ENCODE measurements at places on chromosomes 5 and 9.

GRCh38 chr5:38634568-38635369 is 78.3 kb upstream of the LIFR start:
- no peak for DNase-seq

GRCh38 chr9:131417264-131418142 is 23.6 kb downstream of the PRRC2B start:
- no peak for DNase-seq

DNA sequence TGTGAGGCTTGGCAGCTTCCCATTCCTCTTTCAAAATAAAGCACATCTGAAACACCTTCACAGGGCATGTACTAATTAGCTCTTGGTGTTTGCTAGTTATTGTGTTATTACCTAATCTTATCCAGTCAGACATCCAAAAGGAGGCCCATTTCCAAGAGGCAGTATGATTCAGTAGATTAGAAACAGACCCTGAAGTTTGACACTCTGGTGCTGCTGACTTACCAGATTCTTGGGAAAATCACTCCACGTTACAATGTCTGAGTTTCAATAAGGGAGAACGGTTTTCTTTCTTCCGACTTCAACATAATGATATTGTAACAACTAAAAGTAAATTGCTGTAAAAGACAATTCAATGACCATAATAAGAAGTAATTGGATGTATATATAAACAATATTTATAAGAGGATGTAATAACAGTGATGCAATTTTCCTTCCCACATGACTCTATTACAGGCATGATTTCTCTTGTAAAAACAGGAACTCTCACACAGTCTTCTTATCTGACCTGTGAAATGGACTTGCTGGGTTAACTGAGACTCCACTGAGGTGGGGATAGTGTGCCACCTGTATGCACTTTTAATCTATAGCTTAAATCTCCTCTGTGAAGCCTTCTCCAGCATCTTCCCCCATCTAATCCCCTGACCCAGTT is 181.3 kb upstream of the ELL2 start:
- no peak for DNase-seq

GRCh38 chr9:24009322-24009721 is 183.3 kb upstream of the ELAVL2 start:
- DNase-seq = no peak

GRCh38 chr9:35478871-35479270 is 11.0 kb upstream of the RUSC2 start:
- DNase-seq = no peak

- DNase-seq = no peak
These were observed 533.4 kb downstream of the PDE4D start for GRCh38 chr5:59360130-59360555.

DNA sequence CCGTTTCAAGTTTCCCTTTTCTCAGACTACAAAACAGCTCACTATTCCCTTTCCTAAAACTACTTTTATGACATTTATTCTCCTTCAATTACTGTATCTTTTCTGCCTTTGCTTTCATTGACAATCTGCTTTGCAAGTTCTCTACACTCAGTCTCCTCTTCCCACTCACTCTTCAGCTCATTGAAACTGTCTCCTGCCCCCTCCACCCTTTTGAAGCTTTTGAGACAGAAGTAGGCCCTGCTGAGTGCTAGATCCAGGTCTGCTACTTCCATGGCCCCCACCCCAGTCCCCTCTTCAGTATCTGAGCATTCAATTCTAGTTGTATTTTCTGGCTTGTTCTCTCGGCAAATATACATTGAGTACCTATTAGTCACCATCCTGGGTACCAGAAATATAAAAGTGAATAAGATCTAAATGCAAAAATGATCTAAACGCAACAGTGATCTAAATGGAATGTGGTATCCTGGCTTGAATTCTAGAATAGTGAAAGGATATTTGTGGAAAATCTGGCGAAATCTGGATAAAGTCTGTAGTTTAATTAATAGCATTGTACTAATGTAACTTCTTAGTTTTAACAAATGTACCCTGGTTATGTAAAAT is 58.4 kb downstream of the OR2K2 start:
- DNase-seq = no peak

GRCh38 chr9:87270221-87270847 is 227.3 kb upstream of the DAPK1 start:
- DNase-seq = no peak

GRCh38 chr9:134438195-134438788 is 112.0 kb downstream of the RXRA start:
- DNase-seq = no peak

- no peak for DNase-seq
These were observed 256.1 kb downstream of the NR3C1 start for GRCh38 chr5:143147383-143147782.

GRCh38 chr5:134275822-134276221 is 49.9 kb upstream of the PPP2CA start:
- no peak for DNase-seq

DNA sequence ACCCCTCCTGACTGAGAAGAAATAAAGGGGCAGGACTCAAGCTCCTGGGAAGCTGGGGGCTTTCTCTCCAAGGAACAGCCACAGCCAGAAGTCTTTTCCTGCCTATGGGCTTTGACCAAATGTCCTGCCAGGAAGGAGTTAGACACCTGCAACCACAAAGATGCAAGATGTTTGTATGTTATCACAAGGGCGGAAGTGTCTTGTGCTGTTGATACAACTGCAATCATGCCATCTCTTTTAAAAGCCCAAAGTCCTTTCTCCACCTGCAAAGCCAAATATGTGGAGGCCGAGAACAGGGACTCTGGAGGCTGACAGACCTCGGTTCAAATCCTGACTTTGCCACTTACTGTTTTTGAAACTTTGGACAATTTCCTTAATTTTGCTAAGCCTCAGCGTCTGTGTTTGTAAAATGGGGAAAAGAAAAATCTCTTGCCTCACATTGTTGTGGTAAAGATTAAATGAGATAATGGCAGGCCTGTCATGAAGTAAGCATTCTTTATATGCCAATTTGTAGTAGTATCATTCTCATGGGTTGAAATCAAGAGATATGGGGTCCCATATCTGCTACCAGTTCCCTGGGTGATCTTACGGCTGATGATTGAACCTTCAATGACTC is 17.0 kb downstream of the HRH2 start:
- no peak for DNase-seq

- DNase-seq = no peak
These were observed 1.4 kb downstream of the NSUN2 start for GRCh38 chr5:6631441-6631840.

- no peak for DNase-seq
These were observed 131.4 kb upstream of the MAN2A1 start for GRCh38 chr5:109558364-109558763.

- no peak for DNase-seq
These were observed 106.2 kb downstream of the LHFPL2 start for GRCh38 chr5:78542321-78542840.

DNA sequence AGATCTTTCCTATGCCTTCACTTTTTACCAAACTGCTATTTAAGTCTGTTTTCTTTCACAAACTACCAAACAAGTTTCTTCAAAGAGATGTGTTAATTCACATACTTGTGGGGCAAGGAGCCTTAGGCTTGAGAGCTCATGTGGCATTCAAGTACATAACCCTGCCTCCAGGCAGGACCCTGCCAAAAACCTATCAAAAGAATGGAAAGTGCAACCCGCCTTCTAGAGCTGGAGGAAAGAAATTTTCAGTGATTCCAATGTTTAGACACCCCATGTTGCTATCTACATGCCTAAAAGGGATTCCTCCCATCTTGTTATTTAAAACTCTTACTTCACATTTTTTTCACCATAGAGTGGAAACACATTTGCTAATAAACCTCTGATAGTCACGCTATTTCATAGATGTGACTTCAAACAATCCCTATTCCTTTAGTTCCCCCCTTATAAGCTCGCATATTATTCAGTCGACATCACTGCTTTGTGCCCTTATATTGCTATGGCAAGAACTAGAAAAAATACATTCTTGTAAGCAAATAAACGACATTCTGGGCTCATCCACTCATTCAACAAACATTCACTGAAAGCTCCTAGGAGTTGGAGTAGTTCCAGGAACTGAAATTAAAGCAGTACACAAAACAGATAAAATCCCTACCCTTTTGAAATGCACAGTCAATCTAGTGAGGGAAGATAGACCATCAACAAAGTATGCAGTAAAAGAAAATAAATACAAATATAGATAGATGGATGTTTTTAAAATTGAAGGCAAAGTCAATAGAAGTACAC is 518.1 kb downstream of the ELAVL2 start:
- DNase-seq = no peak

DNA sequence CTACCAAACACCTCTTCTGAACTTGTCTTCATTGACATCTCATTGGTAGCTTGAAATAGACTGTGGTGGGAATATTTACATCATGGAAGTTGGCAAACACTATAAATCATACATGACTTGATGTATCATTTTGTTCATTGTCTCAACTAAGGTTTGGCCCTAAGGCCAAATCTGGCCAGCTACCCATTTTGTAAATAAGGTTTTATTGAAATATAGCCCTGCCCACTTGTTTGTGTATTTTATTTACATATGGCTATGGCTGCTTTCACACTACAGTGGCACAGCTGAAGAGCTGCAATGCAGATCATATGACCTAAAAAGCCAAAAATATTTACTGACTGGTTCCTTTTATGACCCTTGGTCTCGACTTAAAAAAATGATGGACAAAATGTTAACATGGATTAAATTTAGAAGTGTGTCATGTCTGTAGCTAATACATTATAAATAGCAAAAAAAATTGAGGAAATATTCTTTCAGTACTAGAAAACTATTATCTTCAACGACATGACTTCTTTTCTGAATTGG is 22.1 kb downstream of the FAM240B start:
- DNase-seq = no peak

- DNase-seq = peak; percentile 17
These were observed 26.7 kb downstream of the BDP1 start for GRCh38 chr5:71482132-71482531.

- DNase-seq = no peak
These were observed 82.7 kb upstream of the IL7R start for GRCh38 chr5:35773967-35774366.

- no peak for DNase-seq
These were observed 507.4 kb downstream of the KDM4C start for GRCh38 chr9:7265181-7265580.

DNA sequence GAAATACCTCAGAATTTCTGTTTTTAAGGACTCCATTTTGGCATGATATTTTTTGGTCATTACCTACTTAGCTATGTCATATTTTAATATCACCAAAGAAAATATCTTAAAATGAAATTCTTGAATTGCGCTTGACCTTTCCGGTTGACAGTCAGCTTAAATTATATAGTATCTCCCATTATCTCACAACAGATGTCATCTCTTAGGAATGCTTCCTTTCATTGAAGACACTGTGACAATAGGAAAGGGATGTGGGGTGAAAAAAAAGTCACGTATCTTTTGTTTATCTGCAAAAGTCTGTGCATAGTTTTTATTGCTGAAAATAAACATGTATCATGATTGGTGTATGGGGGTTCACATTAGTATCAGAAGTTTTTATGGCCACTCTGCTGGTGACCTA is 105.8 kb downstream of the INVS start:
- DNase-seq = no peak

DNA sequence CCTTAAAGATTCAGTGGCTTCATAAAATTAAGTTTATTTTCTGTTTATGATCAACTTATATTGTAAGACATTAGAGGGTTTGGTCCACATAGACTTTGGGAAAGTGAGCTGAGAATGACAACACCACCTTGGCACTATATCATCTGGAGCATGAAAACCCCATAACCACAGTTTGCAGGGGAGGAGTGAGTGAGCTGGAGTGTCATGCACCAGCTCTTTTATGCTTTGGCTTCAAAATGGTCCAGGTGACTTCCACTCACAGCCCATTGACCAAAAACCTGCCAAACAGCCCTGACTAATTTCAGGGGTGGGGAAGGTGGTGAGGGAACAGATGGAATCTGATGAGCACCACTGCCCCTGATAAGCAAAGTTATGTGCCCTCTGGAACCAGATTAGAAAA is 295.8 kb downstream of the DMRTA1 start:
- DNase-seq = no peak

DNA sequence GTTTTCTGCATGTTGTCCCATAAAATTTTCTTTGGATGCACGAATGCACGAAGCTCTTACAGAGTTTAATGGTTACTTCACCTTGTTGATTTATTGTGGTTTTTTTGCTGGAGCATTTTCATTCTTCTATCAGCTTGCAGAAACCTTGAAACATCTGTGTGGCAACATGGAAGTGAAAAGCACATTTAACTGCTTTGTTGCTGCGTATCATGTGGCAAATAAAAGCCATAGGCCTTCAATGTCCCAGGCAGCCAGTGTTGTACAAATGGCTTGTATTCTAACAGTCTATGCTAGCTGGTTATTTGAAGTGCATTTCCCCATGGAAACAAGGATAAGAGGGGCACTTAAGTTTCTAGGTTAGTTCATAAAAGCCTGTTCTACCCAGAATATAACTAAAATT is 42.5 kb upstream of the RASGRF2 start:
- no peak for DNase-seq

DNA sequence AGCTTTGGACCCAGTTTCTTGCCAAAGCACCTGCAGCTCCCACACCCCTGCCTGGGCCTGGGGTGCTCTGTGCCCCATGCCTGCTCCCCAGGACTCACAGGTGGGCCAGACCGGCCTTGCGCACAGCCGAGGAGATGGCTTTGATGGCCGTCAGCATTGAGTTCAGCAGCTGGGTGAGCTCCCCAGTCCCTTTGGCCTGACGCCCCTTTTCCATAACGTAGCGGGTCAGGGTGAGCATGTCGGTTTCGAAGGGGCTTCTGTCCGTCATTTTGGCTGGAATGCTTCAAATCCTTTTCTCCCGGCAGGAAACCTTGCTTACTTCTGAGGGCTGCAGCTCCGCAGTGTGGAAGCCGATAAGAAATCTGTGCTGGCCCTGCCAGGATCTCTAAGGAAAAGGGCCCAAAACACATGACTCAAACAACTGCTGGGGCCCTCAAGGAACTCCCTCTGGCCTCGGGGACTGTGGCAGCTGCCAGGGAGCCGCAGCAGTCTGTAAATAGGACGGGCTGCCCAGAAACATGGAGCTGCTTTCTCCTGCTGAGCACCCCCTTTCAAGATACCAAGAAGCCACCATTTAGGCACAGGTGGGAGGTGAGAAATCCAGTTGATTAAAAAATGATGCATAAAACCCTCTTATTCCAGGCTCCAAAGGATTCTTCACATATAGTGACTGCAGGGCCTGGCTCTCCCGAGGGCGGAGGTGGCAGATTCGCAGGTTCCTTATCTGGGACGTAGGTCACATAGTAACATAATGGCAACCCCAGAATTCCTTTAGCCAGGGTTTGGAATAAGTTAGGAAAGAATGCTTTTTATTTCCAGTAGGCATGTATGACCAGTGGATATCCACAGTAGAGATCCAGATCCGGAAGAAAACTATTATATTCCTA is at the start of gene FBP2:
Gene FBP2 (minus strand): TSS at position 366 of the 887 bp plus-strand sequence. CDS start 98 bp downstream, at position 268.
- no peak for DNase-seq

DNA sequence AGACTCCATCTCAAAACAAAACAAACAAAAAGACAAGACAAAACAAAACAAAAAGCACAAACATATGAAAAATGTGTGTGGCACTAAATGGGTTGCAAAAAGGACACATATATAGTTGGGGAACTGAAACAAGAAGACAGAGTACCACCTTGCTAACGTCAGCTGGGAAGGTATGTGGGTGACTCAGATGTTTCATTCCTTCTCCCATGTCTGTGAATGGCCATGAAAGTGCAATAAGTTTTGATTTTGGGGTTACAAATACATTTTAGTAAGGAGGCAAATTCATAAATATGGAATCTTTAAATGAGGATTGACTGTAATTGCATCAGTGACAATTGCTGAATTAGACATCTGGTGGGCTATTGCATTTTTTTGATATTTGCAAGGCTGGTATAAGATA is 81.6 kb upstream of the KLF4 start:
- DNase-seq = no peak

Data from NCI-H1930 (cell line).